ENCODE measurements at places on chromosomes 2 and 18.

DNA sequence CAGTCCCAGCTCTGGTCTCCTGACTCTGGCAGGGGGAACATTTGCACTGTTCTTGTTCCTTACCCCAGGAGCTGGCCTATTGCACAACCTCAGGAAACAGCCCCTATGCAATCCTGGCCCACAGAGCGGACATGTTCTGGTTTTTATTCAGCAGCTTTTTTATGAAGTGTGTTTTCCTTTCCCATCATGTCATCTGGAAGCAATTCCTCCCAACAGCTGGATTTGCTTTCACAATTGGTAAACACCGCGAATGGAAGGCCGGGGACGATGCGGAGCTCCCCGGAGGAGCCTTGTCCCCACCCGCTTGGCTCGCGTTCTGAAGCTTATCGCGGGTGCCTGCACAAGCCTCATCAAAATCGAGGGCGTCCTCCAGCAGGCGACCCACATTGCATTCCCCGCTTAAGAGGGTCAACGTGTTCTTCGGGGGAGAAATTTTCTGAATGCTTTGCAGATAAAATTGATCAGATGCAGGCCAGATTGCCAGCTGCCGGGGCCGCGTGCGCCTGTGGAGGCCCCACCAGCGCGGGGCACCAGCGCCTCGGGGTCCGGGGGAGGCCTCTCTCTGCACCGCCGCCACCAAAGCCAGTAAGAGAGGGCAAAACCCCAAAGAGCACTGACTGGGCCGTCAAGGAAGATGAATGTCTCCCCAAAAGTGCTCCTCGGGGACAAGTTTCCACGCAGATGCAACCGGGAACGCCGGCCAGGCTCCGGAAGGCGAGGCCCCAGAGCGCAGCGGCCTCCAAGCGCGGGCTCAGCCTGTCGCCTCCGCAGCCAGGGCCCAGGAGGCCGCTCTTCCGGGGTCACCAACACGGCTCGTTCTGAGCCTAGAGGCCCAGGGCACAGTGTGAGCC is 60.3 kb upstream of the SP3 start:
- no peak for DNase-seq

GRCh38 chr2:9403924-9404323 is 19.4 kb downstream of the ITGB1BP1 start:
- no peak for DNase-seq

DNA sequence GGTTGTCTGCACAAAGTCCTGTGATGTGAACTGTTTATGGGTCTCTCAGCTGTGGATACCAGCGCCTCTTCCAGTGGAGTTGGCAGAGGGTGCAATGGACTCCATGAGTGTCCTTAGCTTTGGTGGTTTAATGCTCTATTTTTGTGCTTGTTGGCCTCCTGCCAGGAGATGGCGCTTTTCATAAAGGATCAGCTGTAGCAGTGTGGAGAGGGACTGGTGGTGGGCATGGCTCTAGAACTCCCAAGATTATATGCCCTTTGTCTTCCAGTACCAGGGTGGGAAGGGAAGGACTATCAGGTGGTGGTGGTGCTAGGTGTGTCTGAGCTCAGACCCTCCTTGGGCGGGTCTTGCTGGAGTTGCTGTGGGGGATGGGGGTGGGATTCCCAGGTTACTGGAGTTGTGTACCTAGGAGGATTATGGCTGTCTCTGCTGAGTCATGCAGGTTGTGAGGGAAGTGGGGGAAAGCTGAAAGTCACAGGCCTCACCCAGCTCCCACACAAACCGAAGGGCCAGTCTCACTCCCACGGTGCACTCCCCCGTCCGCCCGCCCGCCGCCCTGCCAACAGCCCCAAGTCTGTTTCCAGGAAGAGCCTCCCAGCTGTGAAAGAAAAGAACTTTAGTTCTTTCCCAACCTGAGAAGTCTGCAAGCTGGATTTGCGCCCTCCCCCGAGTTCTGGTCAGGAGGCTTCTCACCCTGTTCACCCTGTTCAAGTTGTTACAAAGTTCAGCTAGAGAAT is 108.1 kb downstream of the MARCO start:
- DNase-seq: peak; percentile 24

GRCh38 chr18:5073026-5073944 is 123.8 kb downstream of the AKAIN1 start:
- peak; percentile 50 for DNase-seq

DNA sequence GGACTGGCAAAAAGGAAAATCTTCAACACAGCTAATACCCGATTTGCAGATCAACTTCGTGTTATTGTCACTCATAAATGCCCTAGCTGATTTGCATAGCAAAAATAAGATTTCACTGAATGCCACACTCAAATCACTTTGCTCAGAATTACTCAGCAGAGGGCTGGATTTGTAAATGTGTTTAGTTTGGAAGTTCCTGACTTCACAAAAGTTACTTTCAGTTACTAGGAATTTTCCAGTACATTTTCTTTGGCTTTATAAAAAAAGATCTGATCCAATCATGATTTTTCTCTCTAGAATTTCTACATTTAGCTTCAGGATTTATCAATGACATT is 433.3 kb upstream of the ID2 start:
- no peak for DNase-seq

DNA sequence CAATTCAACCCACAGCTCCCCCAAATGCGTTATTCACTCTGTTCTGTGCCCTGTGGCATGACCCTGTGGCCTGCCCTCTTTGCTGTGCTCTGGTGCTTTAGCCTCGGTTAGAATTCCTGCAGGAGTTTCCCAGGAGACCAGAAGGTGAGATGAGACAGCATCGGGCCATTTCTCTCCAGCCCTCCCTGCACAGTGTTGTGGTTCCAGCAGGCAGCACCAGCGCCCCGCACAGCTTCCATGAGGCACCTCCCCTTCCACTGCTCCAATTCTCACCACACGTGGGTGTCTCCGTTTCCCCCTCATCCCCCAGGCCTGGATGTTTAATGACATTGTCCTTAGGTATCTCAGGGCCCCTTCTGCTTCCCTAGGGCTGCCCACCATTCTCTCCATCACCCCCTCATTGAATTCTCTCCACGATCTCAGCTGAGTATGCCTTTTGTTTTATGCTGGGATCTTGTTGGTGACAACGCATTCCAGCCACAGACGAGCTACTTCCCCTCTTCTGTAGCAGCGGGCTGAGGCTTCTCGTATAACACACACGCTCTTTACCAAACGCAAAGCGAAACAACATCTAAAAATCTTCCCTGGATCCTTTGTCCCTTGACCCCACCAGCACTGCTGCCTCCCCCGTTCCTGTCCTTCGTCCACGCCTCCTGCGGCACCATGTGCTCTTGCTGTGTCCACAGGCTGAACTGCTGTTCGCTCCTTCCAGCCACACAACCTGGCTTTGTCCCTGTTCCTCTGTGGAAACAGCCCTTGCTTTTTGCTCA is 35.1 kb downstream of the ACKR3 start:
- no peak for DNase-seq

GRCh38 chr18:13530879-13531387 is 195.4 kb downstream of the FAM210A start:
- DNase-seq: peak; percentile 34

GRCh38 chr2:127044977-127045661 is 61.8 kb downstream of the BIN1 start:
- no peak for DNase-seq

- no peak for DNase-seq
These were observed 97.2 kb upstream of the GPR45 start for GRCh38 chr2:105144152-105144940.

DNA sequence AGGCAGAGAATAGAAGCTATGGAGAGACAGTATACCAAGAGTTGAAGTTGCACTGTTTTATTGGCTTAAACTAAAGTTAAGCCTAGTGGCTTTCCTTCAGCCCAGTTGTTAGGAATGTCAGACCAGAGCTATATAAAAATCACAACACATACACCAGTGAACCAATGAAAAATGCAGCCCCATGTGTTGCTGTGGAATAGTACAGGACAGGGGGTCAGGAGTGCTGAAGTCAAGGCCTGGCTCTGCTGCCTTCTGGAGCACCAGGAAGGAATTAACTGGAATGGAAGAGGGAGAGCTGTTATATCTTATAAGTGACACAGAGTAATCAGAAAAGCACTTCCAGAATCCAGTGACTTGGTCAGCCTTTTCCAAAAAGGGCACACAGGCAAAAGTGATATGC is 58.9 kb downstream of the OSR1 start:
- no peak for DNase-seq

- DNase-seq: no peak
These were observed 79.0 kb downstream of the GCA start for GRCh38 chr2:162422894-162423293.

DNA sequence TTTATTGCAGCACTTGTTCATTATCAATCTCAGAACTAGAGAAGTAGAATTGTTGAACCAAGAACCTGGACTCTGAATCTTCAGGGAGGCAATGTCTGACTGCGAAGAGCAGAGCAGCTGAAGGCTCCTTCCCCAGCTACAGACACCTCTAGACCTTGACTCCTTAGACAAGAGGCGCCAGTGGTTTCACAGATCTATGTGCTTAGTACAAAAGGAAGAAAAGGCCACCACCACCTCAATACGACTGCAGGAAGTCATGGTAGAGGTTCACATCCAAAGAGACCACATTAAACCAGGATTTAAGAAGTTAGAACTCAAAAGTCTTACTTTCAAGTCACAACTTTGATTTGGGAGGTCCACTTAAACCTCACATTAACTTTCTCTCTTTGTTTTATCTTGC is 158.1 kb upstream of the VRK2 start:
- no peak for DNase-seq

GRCh38 chr2:4122726-4123125 is 419.4 kb downstream of the DCDC2C start:
- no peak for DNase-seq

DNA sequence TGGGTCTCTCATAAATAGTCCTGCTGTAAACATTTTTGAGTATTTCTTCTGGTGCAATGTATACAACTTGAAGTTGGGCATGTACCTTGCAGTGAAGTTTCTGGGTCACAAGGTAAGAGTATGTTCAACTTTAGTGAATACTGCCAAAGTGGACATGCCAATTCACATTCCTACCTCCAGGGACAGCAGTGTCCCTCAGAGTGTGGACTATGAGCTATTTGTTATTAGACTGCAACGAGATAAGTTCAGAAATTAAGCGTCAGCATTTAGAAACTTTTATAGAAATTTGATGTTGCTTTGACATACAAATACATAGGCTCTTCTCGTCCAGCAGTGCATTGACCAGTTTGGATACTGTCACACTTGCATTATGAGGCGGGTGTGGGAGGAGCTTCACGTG is 7.2 kb upstream of the ACKR3 start:
- peak; percentile 17 for DNase-seq

DNA sequence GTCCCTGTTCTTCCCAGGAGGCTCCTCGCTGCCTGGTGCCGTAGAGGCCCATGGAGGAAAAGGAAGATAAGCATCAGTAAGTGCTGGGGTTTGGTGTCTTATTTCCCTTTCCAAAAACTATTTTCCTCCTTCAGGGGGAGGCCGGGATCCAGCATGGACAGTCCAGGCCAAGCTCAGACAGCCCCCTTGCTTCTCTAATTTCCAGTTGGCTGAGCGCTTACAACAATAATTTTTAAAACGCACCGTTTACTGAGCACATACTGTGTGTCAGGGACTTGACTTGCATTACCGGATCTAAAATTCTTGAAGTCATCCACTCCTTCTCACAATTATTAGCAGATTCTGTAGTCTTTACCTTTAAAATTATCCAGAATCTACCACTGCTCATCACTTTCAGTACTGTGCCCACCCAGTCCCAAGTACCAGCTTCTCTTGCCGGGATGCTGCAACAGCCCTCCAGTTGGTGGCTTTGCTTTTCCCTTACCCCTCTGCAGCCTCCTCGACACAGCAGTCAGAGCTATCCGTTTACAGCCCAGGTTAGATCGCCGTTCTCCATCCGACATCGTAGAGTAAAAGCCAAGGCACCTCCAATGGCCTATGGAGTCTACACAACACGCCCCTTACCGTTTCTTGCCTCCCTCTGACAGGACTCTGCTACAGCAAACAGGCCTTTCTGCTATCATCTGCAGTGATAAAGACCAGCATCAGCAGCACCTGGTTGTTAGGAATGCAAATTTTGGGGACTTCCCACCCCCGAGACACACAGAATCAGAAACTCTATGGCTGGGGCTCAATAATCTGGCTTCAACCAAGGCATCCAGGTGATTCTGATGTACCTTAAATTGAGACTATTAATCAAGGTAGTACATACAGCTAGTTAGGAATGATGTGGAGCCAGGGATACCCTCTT is 75.2 kb upstream of the TSPYL6 start:
- DNase-seq: peak; percentile 45

DNA sequence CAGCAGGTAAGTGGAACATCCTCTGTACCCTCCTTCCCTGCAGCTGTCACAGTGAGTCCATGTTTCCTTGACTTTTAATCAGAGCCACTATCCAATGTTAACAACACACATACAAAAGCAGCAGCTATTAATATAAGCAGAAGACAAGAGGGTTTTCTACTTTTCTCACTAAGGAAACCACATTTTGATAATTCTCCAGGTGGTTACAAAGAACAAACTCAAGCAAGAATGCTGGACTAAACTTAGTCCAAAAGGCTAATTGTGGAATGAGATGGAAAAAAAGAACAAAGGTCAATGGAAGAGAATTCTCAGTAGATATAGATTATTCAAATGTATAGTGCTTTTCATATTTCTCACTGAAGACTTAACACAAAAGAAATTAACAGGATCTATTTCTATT is 176.9 kb upstream of the SLC39A10 start:
- DNase-seq: no peak

GRCh38 chr2:165193178-165193777 is 10.6 kb downstream of the SCN3A start:
- DNase-seq: peak; percentile 70

Data from OCI-LY7 (cell line).